Common myeloid progenitor, CD34-positive (primary cell): ENCODE measurements at places on chromosomes 11 and 22.

DNA sequence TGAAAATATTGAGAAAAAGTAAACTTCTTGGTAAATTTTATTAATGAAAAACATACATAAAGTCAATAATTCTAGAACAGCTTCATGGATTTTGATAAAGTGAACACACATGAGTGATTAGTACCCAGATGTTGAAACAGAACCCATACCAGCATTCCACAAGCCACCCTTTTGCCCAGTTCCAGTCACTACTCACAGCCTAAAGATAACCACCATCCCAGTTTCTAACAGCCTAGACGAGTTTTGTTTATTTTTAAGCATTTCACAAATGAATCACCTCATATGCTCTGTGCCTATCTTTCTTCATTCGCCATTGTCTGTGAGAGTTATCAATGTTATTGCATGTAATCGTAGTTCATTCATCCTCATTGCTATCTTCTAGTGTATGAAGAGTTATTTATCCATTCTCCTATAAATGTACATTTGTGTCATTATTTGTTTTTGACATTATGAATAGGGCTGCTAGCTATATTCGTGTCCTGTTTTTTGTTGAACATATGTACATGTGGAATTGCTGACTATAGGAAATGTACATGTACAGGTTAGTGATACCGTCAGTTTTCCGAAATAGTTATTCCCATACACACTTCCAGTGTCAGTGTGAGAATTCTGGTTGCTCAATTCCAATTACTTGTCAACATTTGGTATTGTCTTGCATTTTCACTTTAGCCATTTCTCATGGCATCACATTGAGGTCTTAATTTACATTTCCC lies 44.5 kb upstream of the TEAD1 start:
- no peak for DNase-seq

- DNase-seq: no peak
These were observed 897.3 kb downstream of the METTL15 start for GRCh38 chr11:29005401-29005980.

- DNase-seq: peak; percentile 48
These were observed at the start of gene HOATZ for GRCh38 chr11:111514216-111515031. HOATZ (plus strand) TSS chr11:111514778; CDS start chr11:111514785, 7 bp downstream.

GRCh38 chr11:75051043-75051442 lies 45.6 kb downstream of the OR2AT4 start:
- no peak for DNase-seq

- no peak for DNase-seq
These were observed 27.8 kb upstream of the EHF start for GRCh38 chr11:34593085-34593484.

GRCh38 chr11:130124096-130124495 lies 35.5 kb upstream of the ST14 start:
- DNase-seq: no peak

- peak; percentile 60 for DNase-seq
These were observed 331.8 kb upstream of the MPPED2 start for GRCh38 chr11:30917859-30918478.

DNA sequence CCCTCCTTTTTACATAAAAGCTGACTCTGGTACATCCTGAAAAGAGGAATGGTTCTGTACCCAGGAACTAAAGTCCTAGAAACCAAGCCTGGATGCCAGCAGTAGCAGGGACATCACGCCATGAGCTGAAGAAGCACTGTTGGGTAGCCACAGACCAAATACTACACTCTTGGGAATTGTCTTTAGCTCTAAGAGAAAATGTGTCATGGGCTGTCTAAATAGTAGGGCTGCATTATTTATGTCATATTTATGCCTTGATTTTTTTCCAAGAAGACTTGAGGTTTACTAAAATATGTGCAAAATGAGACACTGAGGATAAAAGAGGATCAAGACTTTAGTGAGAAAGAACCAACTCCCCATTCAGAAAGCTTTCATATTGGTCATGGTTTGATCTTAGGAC lies 213.6 kb downstream of the RAB38 start:
- DNase-seq: no peak

DNA sequence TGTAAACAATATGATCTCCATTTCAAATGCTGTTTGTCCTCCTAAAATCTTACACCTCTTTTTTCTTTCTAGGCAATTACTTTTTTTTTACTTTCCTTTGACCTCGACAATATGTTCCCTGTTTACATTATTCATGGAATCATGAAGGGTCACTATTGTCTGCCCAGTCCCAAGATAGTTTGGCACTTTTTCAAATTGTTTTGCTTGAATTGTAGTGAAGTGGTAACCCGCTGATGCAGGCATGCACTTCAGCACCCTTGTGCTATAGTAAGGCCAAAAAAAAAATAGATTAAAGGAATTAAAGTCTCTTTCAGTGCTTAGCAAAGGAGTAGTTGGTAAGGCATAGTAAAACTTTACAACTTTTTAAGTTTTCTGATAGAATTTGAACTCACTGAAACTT lies 90.9 kb downstream of the PAX6 start:
- DNase-seq: no peak

- no peak for DNase-seq
These were observed 154.7 kb downstream of the C11orf91 start for GRCh38 chr11:33545931-33546330.
